ENCODE measurements at places on chromosomes 7 and 10. TPM values are rescaled to one million over a fixed set of nuclear protein-coding genes. Genes with fewer than 3 reads are reported as not detected.

- DNase-seq: no peak
Observed at GRCh38 chr10:71223347-71224058, 11.1 kb downstream of the UNC5B start.

The GTF2IRD2 gene
- polyA plus RNA-seq: not detected

DNA sequence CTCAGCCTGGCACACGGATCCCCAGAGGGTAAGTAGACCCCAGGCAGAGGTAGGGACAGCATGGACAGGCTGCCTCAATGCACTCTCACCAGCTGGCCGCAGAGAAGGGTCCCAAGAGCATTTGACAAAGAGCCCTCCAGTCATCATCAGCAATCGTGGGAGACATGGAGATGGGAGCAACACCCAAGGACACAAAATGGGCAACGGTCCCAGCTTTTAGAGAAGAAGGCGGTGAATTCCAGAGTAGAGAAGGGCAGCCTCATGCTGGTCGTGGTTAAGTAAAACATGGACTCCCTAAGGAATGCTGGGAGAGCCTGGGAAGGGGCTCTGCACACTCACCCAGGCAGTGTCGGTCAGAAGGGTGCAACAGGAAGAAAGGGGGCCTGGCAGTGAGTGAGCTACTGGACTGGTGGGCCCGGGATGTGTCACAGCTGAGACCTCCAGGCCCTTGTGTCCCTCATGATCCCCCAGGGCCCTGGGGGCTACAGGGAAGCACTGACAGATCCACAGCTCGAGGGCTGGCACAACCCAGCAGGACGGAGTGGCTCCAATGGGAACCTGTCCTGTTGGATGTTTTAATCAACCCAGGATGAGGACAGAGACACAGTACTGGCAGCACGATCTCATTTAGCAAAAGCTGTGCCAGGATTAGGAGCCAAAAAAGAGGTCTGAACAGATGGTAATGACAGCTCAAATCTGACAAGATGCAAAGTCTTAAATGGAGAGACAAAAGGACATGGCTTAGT lies 147.1 kb downstream of the NEURL1 start:
- DNase-seq: no peak

DNA sequence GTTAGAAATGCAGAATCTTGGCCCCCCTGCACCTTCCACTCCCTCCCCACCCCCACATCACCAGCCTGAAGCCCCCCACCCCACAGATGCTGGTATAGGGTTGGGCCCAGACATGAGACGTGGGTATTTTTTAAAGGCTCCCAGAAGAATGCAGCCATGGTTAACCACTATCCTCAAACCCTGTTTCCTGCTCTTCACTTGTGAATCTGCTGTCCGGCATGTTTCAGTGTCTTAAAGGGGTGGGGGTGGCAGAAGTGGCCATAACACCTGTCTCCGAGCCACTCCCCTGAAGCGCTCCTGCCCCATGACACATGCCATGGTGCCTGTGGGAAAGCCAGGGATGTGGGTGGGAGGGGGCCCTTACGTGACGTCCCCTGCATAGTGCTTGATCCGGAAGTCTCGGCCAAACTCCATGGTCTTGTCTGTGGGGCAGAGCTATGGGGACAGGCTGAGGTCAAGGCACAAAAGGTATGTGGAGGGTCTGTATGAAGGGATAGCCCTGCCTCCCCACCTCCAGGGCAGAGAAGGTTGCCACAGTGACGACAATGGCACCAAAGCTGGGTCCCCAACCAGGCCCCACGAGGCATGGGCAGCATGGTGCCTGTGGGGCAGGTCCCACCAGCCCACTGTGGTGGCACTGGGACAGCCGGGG lies 9.6 kb downstream of the MYO1G start:
- DNase-seq: no peak

GRCh38 chr7:29190349-29191045 lies 4.1 kb upstream of the CHN2 start:
- DNase-seq: no peak

- no peak for DNase-seq
Observed at GRCh38 chr7:137923380-137923779, 76.6 kb upstream of the DGKI start.

GRCh38 chr7:80722616-80723195 lies 84.3 kb downstream of the CD36 start:
- DNase-seq: peak; percentile 53

The MYL10 gene
- 27.0 TPM for polyA plus RNA-seq

DNA sequence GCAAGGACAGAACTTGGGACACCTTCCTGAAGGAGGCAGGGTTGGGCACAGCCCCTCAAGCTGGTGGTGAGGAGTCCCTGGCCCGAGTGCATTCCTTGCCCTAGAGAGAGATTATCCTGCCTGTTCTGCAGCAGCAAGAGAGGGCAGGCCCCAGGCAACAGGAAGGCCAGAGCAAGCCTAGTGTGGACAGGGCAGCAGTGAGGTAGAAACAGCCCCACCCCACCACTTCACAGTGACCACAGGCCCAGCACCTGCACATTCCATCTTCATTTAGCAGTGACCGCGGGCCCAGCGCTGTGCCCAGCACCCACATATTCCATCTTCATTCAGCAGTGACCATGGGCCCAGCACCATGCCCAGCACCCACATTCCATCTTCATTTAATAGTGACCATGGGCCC lies 16.4 kb upstream of the TMEM72 start:
- no peak for DNase-seq

DNA sequence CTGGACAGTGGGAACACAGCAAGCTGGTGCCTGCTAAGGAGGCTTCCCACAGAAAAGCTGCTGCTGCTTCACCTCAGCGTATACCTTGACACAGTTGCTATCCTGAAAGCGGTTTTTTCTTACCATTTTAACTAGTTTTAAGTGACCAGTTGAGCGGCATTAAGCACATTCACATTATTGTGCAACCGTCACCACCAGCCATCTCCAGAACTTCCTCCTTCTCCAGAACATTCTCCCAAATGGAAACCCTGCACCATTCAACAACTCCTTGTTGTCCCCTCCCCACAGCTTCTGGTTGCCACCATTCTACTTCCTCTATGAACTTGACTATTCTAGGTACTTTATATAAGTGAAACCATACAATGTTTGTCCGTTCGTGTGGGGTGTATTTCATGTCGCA lies 169.9 kb downstream of the SNX10 start:
- no peak for DNase-seq

Measured in muscle of arm (tissue), 14 donors.